ENCODE measurements at places on chromosomes 2 and 18.
A peak's percentile ranks its signal among the peaks of the same experiment; 100 is the strongest.

GRCh38 chr2:58714238-58714637 lies 473.1 kb upstream of the FANCL start:
- DNase-seq: no peak

DNA sequence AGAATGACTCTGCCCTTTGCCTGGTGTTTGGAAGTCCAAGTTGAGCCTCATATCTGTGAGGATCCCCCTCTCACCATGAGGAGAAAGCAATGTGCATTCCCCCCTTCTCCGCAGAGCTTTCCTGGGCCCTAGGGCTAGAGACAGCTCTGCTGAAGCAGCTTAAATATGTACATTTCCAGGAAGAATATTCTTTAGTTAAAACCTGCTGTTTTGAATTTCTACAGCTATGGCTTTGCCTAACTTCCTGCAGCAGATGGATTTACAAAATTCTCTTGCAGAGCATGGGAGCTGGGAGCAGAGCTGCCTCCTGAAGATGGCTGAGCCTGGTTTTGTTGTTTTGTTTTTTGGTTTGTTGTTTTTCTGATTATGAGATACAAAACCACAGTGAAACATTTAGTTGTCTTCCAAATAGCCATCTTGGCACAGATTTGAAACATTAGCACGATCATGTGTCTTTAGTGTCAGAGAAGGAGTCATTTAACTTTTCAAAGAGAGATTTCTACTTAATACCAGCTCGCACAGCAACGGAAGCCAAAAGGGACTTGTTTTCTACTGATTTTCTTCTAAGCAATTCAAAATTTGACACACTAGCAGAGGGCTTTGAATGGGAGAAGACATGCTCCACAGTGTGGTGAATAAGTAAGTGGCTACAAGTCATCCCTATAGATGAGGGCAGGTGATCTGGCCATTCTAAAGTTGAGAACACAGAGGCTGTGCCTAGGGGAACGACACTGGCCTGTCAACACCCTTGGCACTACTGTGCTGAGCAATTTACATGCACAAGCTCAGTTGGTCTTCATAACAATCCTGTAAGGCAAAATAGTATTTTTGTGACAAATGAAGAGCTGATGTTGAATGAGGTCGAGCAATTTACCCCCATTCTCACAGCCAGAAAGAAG lies 222.6 kb downstream of the MREG start:
- peak; percentile 53 for DNase-seq

GRCh38 chr2:36356990-36357846 lies 1.6 kb downstream of the CRIM1 start:
- DNase-seq: peak; percentile 86

DNA sequence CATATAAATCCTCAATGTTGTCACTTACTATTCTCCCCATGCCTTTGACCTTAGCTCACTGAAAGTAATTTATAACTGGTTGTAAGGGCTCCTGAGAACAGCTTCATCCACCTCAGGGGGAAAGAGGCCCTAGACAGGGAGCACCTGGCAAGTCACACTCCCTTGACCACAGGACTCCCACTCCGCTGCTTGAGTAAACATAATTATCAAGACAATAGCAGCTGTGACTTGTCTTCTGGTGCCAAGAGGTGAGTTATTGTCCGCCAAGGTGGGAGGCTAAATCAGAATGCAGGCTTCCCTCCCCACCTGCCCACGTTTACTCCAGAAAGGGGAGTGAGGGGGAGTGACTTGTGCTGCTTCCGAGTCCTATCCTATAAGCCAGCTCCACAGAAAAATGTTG lies 230.6 kb upstream of the LRATD1 start:
- no peak for DNase-seq

GRCh38 chr2:61816480-61817355 lies 37.1 kb downstream of the FAM161A start:
- DNase-seq: no peak

DNA sequence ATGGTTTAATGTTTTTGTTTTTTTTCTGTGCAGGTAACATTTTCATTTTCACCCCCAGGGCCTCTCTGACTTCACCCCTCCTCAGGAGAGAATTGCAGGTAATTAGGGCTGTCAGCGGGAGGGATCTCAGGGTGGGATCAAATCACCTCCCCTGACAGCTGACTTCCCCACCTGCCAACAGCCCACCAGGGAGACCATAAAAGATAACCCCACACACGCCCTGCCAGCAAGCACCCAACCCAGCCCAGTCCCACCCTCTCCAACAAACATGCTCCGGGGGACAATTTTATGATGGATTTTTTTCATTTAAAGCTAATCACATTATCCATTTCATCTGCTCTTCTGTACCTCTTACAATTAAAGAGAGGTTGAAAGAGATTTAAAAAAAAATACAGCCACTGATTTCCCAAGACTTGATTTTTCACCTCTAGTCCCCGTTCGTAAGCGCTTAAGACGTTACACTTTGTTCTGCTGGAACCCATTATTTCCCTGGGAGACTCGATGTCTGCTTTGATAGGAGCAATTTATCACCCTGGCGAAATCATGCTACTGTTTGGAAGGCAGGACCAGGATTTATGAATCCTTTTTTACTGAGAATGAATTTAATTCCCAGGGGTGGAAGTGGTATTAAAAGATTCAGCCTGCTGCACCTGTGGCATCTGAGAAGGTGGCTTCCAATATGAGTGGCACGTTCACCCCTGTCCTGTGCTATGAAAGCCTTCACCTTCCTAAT lies 232.9 kb upstream of the ID2 start:
- no peak for DNase-seq

DNA sequence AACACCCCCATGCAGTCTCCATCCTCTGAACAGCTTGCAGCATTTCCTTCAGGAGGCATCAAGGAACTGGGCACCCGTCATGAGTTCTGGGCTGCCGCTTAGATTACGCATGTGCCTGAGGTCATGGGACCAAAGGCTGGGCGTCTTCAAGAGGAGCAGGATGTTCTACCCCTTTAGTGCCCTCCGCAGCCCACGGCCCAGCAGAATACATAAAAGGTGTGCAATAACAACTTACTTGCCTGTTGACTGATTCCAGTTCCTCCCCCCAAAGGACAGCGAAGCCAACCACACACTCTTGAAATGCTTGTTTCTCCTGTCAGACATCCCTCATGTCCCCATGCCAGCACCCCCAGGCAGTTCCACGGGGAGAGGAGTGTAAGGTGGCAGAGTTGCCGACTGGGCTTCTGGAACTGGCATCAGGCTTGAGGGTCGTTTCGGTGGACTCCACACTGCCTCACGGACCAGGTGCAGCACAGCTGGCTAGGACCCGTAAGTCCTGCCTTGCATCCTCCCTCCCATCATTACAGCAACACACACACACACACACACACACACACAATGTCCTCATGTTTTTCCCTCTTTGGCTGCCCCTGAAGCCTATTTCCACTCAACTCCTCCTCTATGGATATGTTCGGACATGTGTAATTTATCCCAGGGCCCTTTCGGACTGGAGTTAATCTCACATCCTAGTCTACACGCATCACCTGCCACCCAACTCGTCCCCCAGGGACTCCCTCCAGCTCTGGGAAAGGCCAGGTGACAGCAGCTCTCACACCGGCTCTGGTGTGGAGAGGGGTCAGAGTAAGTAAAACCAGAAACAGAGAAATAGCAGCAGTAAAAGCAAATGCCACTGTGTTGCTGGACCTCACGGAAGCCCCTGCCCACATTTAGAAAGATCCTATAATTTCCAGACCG lies 200.7 kb downstream of the BCL11A start:
- no peak for DNase-seq

DNA sequence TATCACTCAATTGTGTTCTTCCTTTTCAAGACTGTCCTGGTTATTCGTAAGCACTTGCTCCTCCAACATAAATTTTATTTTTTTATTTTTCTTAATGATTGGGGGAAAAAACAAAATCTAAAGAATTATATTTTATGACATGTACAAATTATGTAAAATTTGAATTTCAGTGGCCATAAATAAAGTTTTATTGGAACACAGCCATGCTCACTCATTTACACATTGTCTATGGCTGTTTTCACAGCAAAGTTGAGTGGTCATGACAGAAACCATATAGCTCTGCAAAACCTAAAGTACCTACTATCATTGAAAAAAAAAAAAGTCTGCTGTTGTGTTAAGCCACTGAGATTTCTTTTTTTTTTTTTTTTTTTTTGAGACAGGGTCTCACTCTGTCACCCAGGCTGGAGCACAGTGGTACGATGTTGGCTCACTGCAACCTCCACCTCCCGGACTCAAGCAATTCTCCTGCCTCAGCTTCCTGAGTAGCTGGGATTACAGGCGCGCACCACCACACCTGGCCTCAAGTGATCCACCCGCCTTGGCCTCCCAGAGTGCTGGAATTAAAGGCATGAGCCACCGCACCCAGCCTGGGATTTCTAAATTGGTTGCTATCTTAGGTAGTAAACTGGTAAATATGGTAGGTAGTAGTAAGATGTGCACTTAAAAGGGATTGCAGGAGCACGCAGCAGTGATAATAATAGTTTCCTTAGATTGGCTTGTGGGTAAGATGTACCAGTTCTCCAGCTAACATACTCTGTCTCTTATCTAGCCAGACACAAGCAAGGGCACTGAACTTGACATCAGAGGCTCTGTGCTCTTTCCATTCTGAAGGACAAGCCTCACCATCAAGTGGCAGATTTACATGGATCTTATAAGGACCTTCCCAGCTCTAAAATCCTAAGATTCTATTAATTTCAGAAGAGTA lies 44.4 kb downstream of the KCNG3 start:
- DNase-seq: no peak

DNA sequence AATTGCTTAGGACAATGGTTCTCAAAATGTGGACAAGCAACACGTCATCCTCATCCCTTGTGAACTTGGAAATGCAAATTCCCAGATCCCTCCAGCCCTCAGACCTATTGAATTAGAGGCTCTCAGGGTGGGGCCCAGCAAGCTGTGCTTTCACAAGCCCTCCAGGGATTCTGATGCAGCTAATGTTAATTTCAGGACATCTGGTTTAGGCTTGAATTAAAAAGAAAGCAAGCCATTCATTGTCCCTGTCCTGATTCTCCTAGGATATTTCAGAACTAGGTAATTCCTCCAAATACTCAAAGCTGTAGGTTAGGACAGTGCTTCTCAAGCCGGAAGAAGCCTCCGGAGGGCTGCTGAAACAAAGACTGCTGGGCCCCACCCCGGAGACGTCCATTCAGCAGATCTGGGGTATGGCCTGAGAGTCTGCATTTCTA lies 26.0 kb upstream of the GLI2 start:
- no peak for DNase-seq

- DNase-seq: no peak
Observed at GRCh38 chr2:75074228-75074627, 115.8 kb downstream of the POLE4 start.

- peak; percentile 94 for DNase-seq
Observed at GRCh38 chr2:214019229-214019972, 391.5 kb upstream of the VWC2L start.

DNA sequence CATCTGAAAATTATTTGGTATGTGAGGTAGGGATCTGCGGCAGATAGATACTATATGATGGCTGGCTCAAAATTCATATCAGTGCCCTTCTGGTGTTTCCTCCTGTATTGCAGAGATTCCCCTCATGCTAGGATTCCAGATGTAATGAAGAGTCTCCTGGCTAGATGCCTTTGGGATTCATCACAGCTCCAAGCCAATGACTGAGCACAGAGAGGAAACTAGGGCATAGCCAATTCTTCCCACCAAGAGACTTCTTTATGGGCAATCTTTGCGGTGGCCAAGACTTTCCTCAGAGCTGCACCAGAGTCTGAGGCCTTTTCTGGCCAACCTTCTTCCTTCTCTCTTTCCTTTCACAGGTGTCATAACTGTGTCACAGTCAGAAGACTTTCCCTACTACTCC lies 25.5 kb upstream of the CIB4 start:
- no peak for DNase-seq

DNA sequence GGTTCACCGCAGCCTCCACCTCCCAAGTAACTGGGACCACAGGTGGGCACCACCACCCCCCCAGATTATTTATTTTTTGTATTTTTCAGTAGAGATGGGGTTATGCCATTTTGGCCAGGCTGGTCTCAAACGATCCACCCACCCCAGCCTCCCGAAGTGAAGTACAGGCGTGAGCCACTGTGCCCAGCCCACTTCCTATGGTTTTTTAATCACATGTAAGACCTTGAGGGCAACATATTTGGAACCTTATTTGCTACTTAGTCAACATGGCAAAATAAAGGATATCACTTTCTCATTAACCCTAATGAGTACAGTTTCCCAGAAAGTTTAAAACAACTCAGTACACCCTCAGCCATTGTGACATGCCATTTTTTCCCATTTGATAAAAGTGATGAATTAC lies 64.7 kb downstream of the EIF5B start:
- no peak for DNase-seq

DNA sequence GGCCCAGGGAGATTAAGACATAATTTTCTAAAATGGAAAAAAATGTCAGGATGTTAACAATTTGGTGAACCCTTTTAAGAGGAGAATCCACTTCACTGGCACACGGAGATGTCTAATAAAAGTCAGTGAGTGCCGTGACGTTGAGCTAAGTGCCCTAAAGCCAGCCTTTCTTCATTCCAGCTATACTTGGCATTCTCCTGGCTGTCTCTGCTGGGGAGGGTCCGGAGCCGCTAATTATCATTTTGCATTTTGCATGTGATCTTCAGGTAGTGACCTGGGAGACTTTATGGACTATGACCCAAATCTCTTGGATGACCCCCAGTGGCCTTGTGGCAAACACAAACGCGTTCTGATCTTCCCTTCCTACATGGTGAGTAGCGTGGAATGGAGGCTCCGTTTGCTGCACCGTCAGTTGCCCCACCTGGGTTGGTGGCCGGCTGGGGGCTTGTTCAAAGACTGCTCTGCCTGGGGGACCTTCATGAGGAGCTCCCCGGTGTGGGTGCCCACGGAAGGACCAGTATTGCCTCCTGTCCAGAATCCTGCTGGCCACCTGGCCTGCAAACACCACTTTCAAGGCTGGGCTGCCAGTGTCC lies 101.7 kb downstream of the CABLES1 start:
- no peak for DNase-seq

DNA sequence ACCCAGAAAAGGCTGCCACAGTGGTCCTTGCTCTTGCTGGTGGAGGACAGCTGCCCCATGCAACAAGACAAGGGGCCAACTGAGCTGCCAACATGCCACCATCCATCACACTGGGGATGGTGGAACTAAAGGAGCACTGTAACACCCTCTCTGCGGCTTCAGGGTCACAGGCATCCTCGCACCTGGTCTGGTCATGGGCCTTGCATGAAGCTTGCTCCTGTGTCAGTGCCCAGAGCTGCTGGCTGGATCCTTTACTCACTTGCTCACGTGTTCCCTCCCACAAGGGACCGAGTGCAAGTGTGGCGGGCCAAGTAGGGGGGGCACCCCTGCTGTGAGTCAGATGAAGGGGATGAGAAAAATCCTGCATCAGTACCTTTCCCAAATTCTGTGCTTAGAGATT lies 972.3 kb upstream of the DDX18 start:
- DNase-seq: no peak

DNA sequence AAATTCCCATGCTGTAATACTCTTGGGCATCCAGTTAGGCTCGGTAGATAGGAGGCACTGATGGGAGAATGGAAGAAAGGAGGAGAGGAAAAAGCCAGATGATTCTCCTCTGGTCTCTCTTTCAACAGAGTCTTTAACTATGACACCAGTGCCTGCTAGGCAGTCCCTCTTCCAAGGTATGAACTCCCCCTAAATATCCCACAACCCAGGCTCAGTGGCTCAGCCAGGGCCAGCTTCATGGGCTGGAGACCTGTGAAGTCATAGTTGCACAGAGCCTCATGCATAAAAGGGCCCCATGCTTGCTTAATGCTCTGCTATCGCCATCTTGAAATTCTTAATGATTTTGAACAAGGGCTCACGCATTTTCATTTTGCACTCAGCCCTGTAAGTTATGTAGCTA lies 869.2 kb upstream of the GCFC2 start:
- DNase-seq: no peak

Data from adipocyte (in vitro differentiated cells).